T-helper 17 cell (primary cell): ENCODE measurements at places on chromosomes 1 and 21.

- no peak for DNase-seq
These were observed 57.1 kb downstream of the ZC3H11B start for GRCh38 chr1:219555806-219556205.

- DNase-seq, result no peak
These were observed 10.2 kb upstream of the SLC19A2 start for GRCh38 chr1:169495916-169496315.

DNA sequence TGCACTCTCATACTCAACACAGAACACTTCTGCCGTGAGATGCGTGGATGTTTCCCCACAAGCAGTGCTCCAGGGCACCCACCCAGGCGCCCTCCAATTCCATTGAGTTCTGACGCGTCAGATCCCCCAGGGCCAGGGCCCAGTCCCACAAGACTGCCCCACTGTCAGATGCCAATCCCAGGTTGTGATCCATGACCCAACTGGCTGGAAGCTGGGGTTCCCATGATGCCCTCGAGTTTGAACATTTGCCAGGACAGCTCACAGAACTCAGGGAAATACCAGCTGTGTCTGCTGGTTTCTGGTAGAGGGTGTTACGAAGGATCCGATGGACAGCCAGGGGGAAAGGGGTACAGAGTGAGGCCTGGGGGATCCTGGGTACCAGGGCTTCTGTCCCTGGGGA is 58.4 kb downstream of the AGPAT3 start:
- no peak for DNase-seq

- DNase-seq, result no peak
These were observed 52.0 kb downstream of the KIF21B start for GRCh38 chr1:200971428-200971903.

DNA sequence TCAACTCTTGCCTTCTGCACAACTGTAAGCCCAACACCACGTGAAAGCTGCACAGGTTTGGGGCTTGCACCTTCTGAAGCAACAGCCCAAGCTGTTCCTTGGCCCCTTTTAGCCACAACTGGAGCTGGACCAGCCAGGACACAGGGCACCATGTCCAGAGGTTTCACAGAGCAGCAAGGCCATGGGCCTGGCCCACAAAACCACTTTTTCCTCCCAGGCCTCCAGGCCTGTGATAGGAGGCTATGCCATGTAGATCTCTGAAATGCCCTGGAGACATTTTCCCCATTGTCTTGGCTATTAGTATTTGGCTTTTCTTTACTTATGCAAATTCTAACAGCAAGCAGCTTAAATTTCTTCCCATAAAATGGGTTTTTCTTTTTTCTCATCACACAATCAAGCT is 126.1 kb downstream of the SLC44A5 start:
- DNase-seq, result no peak

GRCh38 chr1:20061866-20062265 is 8.1 kb upstream of the PLA2G5 start:
- DNase-seq, result no peak

DNA sequence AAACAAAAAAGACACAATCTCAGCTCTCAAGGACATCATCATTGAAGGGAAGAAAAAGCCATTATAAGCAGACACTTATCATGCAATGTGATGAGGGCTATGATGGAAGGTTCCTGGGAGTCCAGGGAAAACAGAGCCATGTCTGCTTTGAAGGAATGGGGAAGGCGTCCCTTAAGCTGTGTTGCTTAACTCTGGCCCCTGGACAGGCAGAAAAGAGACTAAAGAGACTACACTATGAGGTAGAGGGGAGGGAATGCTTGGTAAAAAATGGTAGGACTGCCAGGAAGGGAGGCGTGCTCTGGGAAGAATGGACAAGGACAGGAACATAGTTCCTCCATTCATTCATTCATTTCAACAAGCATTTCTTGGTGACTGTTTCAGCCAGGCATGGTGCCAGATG is 21.2 kb downstream of the ASAP3 start:
- no peak for DNase-seq

GRCh38 chr21:17539323-17539722 is 26.5 kb downstream of the CXADR start:
- DNase-seq, result no peak

- no peak for DNase-seq
These were observed 27.5 kb upstream of the ROR1 start for GRCh38 chr1:63746129-63746864.

DNA sequence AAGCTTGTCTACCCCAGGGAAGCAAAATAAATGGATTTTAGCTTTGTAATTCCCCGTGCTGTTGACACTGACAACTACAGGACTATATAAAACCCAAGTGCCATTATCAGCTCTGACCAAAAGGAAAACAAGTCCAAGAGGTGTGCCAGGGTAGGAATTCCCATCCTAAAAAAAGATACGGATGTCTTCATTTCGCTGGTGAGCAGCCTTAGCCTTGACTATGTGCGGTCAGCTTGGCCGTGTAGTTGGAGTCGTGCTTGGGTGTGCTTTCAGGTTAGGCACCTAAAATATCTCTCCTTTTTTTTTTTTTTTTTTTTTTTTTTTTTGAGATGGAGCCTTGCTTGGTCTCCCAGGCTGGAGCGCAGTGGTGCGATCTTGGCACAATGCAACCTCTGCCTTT is 28.9 kb upstream of the ACTN2 start:
- DNase-seq, result no peak

DNA sequence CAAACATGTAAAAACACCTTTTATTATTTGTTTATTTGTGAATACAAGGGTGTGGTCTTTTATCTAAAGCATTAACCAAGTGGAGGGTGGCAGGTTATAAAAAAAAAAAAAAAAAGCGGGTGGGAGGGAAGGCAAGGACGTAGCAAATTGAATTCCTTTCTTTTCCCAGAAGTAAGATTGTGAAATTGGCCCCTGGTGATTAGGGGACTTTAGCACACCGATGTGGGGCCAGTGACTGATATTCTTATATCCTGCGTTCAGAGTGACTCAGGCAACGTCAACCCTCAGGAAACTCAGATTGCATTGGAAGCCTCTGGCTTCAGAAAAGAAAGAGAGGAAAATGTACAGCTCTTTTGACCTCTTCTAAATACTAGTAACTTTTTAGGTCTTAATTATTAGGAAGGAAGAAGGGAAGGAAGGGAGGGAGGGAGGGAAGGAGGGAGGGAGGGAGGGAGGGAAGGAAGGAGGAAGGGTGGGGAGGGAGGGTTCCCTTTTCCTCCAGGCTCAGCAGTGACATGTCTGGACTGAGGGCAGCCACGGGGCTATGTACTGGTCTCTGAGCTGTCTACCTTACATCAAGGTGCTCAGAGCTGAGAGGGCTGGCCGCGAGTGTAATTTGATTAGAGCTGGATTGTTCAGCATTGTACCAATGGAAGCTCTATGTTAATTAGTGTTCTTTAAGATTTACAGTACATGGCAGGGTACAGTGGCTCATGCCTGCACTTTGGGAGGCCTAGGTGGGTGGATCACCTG is 30.2 kb downstream of the EVA1C start:
- no peak for DNase-seq

GRCh38 chr1:156384658-156385057 is 15.6 kb downstream of the RHBG start:
- no peak for DNase-seq

DNA sequence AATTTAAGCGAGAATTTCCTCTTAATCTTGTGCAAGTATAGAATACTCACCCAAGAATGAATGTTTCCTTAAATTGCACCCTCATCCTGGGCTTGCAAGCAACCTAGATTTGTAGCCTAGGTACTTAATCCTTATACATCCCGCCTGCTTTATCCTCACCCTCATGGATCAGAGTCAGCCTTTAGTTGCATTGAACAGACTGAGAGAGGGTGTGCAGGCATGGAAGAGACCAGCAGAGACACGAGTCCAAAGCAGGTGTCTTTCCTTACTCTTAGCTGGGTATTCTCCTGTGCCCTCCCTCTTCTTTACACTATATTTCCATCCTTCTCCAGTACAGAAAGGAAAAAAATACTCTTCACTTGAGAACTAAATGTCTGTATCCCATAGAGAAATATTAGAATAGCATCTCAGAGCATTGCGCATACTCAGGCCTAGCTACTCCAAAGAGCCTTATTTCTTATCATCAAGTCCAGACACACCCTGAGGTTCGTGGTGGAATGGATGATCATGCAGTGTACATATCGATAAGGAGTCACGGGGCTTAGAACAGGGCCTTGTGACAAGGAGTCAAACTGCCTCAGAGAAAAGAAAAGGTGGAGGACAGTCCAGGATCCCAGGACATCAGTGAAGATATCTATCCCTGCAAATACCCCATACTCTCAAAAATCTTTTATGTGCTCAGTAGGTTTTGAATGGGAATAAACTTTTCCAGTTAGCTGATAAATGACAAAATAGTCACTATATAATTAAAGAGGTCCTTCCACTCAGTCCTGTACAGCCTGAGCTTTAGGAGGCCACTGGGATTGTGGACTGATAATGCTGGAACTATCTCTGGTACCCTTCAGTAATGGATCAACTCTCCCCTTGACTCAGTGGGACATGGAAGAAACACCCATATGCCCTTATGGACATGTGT is 297.9 kb downstream of the GRIK1 start:
- no peak for DNase-seq

GRCh38 chr21:44571844-44572782 is 1.4 kb upstream of the KRTAP10-4 start:
- no peak for DNase-seq

DNA sequence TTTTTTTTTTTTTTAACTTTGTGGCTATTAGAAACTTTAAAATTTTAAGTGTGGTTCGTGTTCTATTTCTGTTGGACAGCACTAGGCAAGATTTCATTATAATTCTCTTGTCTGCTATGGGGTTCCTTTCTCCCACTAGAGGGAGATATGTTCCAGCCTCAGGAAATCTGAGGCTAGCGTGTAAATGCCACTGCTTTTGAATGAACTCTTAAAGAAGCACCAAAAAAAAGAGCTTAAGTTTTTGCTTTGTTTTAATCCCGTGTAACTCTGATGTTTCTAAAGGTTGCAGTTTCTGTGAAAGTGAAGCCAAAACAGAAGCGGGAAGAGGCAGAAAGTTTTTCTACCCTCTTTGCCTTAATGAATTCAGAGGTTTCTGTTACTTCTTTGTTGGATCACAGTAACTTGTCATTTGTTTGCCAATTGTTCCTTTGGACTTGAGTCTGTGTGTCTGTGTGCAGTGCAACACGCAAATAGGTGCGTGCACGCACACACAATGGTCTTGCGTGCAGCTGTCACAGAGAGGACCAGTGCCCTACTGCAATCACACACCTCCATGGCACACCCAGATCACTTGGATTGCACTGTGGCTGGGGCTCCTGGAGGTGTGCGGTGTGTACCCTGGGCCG is 32.3 kb downstream of the HHAT start:
- DNase-seq, result no peak

GRCh38 chr21:17688912-17689874 is 76.5 kb upstream of the BTG3 start:
- peak; percentile 18 for DNase-seq

- no peak for DNase-seq
These were observed 140.1 kb upstream of the CAMK1G start for GRCh38 chr1:209443361-209443931.

DNA sequence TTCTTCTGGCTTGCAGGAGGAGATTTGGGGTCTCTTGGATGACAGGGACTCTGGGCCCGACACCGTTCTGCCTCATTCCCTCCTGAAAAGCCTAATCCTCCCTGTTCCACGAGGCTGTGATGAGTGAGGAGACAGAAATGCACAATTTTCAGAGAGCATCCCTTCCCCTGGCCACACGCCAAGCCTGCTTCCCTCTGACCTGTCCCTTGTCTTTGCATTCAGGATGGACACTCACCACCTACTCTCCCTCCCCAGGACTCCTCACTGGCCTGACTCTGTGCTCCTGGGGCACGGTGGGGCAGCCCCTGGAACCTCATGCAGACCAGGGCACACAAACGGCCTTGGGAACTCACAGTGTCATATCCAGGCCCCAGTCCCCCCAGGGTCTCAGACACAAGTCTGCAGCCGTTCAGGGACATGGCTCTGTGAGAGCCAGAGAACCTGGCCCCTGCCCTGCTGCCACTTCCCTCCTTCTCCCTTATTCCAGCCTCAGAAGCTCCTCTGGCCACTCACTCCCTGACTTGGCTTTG is 3.5 kb upstream of the PRAMEF12 start:
- no peak for DNase-seq

DNA sequence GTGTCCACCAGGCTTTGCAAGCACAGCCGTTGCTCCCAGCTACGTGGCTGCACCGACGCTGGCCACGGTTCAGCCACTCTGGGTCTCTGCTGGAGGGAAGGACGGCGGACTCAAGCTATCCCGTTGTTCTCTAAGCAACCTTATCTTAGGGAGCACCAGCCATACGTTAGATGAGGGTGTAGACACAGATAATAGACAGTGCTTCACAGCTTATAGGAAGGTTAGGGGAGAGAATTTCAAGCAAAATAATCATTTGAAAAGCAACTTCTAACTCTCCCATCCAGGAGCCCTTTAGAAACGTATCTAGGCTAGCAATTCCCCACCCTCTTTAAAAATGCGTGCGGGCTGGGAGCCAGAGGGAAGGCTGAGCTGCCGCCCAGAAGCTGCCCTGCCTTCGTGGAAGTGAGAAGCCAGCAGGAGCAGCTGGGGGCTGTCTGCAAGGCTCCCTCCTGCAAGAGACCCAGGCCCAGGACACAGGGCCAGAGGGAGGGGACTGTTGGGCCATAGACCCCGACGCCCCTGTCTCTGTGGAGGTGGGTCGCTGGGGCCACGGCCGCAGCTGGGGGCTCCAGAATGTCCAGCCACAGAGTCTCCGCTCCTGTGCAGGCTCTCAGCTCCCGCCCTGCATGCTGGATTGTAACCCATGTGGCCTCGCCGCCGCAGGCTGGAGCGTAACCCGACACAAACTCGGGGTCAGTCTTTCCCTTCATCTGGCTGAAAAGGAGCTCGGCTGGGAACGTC is 31.2 kb upstream of the COL6A2 start:
- DNase-seq, result no peak

DNA sequence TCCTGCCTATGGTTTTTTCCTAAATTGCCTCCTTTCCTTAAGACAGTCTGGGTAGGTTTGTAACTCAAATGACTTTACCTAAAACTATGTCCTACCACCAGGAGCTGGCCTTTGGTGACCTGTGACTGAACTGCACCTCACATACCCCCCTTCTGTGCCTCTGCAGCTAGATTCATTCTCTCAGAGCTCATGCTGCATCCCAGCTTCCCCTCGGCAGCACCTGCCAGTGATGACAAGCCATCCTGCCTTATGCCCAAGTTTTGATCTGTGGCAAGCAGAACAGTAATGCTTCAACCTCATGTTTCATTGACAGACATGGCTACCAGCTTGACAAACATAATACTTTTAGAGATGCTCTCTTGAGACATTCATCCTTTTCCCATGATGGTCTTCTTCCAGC is 141.9 kb downstream of the TSEN15 start:
- no peak for DNase-seq

GRCh38 chr1:20792196-20792595 is 5.1 kb upstream of the HP1BP3 start:
- no peak for DNase-seq
